ENCODE measurements at places on chromosomes 6 and 20.

GRCh38 chr20:540391-541201, 3.0 kb downstream of the CSNK2A1 start:
- no peaks in the 10 kb centered on the region for H3K36me3 ChIP-seq
- H3K27me3 ChIP-seq = no peaks in the 10 kb centered on the region
- H3K4me1 ChIP-seq = peaks cover 43% of the 10 kb centered on the region
- DNase-seq = no peak

DNA sequence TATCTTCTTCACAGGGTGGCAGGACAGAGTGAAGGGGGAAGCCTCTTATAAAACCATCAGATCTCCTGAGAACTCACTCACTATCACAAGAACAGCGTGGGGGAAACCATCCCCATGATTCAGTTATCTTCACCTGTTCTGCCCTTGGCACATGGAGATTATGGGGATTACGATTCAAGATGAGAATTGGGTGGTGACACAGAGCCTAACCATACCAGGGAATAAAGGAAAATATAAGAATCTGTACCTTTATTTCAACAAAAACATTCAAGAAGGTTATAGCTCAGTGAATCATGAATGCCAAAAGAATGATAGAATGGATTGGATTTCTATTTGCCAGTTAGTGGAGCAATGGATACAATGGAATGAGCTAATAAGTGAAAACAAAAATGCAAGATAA, 214.4 kb downstream of the PTPRK start:
- H3K27ac ChIP-seq = no peak overlapping the region
- H3K36me3 ChIP-seq = no peaks in the 10 kb centered on the region
- no peak overlapping the region for H3K4me3 ChIP-seq
- no peaks in the 10 kb centered on the region for H3K27me3 ChIP-seq
- H3K4me1 ChIP-seq = peaks cover 7% of the 10 kb centered on the region

DNA sequence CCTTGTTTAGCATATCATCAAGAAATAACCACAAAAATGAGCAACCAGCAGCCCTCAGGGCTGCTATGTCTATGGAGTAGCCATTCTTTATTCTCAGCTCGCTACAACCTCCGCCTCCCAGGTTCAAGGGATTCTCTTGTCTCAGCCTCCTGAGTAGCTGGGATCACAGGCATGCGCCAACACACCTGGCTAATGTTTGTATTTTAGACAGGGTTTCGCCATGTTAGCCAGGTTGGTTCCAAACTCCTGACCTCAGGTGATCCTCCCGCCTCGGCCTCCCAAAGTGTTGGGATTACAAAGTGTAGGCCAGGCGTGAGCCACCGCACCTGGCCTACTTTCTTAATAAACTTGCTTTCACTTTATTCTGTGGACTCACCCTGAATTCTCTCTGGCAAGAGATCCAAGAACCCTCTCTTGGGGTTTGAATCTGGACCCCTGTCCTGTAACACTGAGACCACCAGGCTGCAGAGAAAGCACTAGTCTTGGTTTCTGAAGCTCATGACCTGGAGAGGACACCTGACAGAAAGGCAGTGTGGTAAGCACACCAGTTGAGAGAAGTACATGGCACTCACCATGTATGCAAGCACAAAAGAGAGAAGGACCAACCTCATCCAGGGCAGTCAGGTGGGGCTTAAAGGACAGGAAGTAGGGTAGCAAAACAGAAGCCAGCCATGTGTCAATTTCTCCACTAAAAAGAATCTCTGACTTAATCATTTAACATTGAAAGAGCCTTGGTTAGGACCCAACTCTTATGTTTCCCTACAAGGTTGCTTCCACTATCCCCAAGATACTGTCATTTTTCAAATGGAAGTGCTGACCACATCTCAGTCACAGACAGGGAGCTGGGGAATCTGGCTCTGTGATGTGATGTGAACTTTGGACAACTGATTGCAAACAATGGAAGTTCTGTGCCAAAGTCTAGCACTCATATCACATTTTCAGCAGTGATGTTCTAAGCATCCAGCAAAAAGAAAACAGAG, 97.4 kb upstream of the DST start:
- no peaks in the 10 kb centered on the region for H3K27me3 ChIP-seq
- H3K36me3 ChIP-seq = no peaks in the 10 kb centered on the region
- no peak overlapping the region for H3K27ac ChIP-seq
- H3K4me1 ChIP-seq = peaks cover 9% of the 10 kb centered on the region

DNA sequence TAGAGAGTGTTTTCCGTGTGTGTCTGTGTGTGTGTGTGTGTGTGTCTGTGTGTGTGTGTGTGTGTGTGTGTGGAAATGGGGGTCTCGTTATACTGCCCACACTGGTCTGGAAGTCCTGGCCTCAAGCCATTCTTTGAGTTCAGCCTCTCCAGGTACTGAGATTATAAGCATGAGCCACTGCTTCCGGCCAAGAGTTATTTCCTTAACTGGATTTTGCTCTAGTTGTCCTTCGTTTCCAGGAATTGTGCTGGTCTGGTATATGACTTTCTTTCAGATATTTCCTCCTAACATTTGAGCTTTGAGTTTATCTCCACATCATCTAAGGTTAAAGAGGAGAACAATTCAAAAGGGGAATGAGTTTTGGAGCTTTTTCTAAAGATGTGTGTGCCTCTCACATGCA, 124.8 kb downstream of the SH3BGRL2 start:
- H3K36me3 ChIP-seq = no peaks in the 10 kb centered on the region
- no peaks in the 10 kb centered on the region for H3K4me1 ChIP-seq
- no peak for DNase-seq

DNA sequence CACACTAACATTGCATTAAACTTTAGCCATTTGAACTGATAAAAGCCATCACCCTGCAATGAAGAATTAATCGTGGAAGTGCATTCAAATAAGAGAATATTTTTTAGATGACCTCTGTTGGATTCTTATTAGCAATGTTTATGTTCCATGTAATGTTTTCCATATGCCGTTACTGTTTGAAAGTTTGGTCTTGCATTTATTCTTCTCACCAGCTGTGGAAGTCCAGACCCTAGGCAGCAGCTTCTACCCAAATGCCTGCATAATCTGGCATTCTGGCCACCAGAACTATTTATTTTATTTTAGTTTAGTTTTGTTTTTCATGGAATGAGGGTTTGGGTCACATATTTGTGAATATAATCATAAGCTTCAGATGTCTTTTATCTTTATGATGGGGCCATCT, 140.4 kb downstream of the SAMD5 start:
- H3K4me3 ChIP-seq = no peak overlapping the region
- H3K36me3 ChIP-seq = no peaks in the 10 kb centered on the region
- H3K4me1 ChIP-seq = peaks cover 6% of the 10 kb centered on the region
- H3K27me3 ChIP-seq = no peaks in the 10 kb centered on the region

GRCh38 chr6:30747300-30747687, 2.9 kb upstream of the IER3 start:
- peaks cover 33% of the 10 kb centered on the region for H3K4me1 ChIP-seq
- H3K27ac ChIP-seq = no peak overlapping the region
- no peak overlapping the region for H3K4me3 ChIP-seq
- DNase-seq = no peak
- H3K27me3 ChIP-seq = no peaks in the 10 kb centered on the region
- no peaks in the 10 kb centered on the region for H3K36me3 ChIP-seq

GRCh38 chr6:97958134-97958533, 675.1 kb upstream of the MMS22L start:
- no peak overlapping the region for H3K27ac ChIP-seq
- no peaks in the 10 kb centered on the region for H3K27me3 ChIP-seq
- no peak for DNase-seq
- H3K36me3 ChIP-seq = no peaks in the 10 kb centered on the region

DNA sequence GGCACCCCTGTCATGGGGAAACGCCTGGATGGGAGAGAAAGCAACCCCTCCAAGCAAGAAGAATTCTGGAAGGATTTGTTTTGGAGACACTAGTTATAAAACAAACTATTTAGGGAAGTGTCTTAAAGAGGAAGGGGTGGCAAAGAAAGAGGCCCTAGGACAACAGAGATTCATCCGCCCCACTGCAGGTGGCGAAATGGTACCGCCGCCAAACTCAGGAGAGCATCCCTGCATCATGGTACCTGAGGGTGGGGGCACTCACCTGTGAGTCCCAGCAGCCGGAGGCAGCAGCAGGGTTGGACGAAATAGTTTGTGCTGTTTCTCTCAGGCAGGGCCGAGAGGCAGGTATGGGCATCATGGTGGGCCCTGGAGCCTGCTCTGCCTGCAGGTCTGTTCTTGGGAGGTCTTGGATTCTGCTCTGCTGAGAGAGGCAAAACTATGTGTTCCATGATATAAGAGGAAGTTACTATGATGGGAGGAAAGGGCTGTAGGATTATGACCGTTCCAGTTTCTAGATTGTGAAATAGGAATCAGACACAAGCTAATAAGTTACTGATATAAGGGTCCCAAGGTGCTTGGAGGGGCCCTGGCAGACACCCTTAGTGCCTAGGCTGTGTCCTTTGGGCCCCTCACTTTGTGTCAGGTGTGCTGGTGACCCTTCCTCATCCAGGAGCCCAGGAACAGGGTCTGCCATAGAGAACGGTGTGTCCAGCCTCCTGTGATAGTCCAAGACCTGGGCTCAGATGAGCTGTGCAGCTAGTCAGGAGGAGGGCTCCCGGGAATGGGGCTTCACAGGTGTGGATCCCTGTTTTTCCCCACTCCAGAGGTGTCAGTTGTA, 20.4 kb downstream of the SIRPD start:
- no peaks in the 10 kb centered on the region for H3K36me3 ChIP-seq
- no peak for DNase-seq
- no peaks in the 10 kb centered on the region for H3K27me3 ChIP-seq
- peak overlapping the region; percentile 46 for H3K4me3 ChIP-seq
- no peaks in the 10 kb centered on the region for H3K4me1 ChIP-seq

- H3K36me3 ChIP-seq = no peaks in the 10 kb centered on the region
- H3K27me3 ChIP-seq = no peaks in the 10 kb centered on the region
- H3K4me1 ChIP-seq = peaks cover 19% of the 10 kb centered on the region
- peak overlapping the region; percentile 91 for H3K27ac ChIP-seq
Observed at GRCh38 chr6:31805939-31806469, 762 bp downstream of the LSM2 start.

- no peak for DNase-seq
- no peaks in the 10 kb centered on the region for H3K36me3 ChIP-seq
- peaks cover 5% of the 10 kb centered on the region for H3K4me1 ChIP-seq
- no peak overlapping the region for H3K27ac ChIP-seq
- H3K27me3 ChIP-seq = no peaks in the 10 kb centered on the region
Observed at GRCh38 chr6:101126501-101126900, 245.4 kb upstream of the ASCC3 start.

- no peaks in the 10 kb centered on the region for H3K27me3 ChIP-seq
- H3K36me3 ChIP-seq = no peaks in the 10 kb centered on the region
Observed at GRCh38 chr6:127297502-127298070, 30.9 kb downstream of the RNF146 start.

DNA sequence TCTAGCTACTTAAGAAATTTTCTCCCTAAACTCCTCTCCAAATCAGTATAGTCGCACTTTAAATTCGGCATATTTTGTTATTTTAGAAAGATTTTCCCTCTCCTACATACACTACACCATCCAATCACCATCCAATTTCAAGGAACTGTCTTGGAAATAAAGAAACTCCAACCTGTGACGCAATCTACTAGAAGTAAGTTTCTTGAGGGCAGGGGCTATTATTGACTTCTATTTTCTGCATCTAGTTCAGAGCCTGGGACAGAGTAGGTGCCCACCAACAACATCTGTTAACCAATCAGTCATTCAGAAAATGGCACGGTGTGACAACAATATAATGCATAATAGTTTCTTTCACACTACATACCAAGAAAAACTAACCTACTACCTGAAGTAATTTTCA, 3.6 kb downstream of the ATG5 start:
- DNase-seq = no peak
- no peaks in the 10 kb centered on the region for H3K27me3 ChIP-seq
- no peaks in the 10 kb centered on the region for H3K36me3 ChIP-seq
- no peak overlapping the region for H3K27ac ChIP-seq
- H3K4me1 ChIP-seq = peaks cover 11% of the 10 kb centered on the region

- H3K36me3 ChIP-seq = no peaks in the 10 kb centered on the region
- no peaks in the 10 kb centered on the region for H3K27me3 ChIP-seq
- H3K4me3 ChIP-seq = no peak overlapping the region
- DNase-seq = no peak
- no peak overlapping the region for H3K27ac ChIP-seq
Observed at GRCh38 chr20:24764027-24764793, 184.9 kb upstream of the CST7 start.

Measured in thoracic aorta (tissue), 2 donors.